H9 (cell line): ENCODE measurements at places on chromosomes 1 and 21.

GRCh38 chr1:226948996-226949395 is 8.9 kb downstream of the COQ8A start:
- DNase-seq, result no peak

DNA sequence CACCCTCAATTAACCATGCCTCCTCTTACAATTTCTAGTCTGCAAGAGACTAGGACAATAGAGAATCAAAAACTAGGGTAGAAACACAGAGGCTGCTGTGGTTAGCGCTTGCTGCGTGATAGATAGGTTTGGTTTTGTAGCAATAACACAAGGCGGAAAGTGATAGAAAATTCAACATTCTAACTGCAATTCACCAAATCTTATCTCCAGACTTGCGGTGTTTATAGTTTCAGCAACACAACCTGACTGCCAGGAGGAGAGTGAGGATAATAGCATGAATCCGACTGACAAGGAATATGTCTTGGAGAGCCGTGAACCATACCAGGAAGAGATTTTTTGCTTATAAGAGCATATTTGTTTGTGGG is 30.7 kb upstream of the IFNAR2 start:
- DNase-seq, result no peak

- DNase-seq, result no peak
Observed at GRCh38 chr1:23692308-23692871, 784 bp downstream of the RPL11 start.

DNA sequence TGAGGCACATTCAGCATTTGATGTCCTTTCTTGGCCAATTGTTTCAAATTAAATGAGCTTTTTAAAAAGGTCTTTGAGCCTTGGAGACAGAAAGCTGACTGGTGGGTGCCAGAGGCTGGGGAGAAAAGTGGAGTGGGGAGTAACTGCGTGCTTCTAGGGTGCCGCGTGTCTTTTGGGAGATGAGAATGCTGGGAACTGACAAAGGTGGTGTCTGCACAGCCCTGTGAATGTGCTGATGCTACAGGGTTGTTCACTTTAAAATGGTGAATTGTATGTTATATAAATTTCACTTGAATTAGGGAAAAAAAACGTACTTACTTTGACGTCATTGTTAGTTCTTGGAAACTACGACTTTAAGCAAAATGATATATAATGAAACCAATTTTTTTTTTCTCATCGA is 8.1 kb upstream of the TFF1 start:
- DNase-seq, result no peak

GRCh38 chr1:109986054-109986444 is 1.5 kb downstream of the AHCYL1 start:
- no peak for DNase-seq
